Central memory CD4-positive, alpha-beta T cell (primary cell): ENCODE measurements at places on chromosomes 7 and 10.

DNA sequence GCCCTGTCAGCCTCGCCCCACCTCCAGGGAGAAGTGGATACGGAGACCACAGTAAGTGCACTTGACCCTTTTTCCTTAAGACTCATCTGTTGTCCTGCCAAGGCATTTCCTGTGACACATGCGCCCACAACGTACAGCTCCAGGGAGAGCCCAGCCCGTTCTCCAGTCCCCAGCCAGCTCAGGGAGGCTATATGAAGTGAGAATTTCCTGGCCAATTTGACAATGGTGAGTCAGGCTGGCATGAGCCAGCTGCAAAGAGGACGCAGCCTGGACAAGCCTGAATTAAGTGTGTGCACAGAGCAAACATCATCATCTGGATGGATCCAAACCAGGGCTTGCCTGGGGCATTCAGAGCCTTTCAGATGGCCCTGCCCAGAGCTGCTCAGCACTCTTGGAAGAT, 244.8 kb downstream of the KCNMA1 start:
- DNase-seq: no peak

DNA sequence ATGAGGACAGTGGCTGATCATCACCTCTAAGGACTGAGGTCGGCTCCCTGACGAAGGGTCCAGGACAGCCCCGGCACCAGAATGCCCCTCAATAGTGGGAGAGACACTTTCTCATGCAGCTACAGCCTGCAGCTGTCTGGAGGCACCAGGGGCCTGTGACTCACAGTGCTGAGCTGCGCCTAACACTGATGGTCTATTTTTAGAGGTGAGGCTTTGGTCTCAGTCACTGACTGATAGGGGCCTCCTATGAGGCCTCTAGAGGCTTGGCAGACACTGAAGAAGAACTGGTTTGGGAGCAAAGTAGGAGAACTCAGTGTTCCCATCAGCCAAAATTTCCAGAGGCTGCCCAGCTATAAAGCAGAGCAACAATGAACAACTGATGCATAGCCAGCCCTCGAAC, 130.1 kb downstream of the COBL start:
- DNase-seq: no peak

DNA sequence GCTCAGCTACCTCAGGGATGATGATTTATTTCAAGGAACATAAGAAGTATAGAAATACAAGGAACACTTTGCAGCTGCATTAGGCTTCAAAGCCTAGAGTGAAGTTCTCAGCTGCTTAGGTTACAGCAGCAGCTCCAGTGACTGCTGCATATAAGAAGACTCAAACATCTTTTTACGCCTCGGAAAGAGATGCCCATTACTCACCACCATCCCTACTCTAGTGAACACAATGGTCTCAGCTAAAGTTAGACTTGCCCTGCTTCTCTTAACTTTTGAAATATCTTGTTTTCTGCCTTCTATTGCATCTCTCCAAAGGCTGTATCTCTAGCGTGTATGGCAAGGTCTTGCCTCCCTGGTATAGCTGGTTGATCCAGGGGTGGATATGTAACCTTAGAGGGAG, 356.0 kb downstream of the PHF14 start:
- DNase-seq: no peak

- DNase-seq: no peak
Measured at GRCh38 chr7:122056977-122057376, 87.1 kb downstream of the AASS start.

GRCh38 chr7:132942701-132943100, 139.2 kb downstream of the CHCHD3 start:
- no peak for DNase-seq

DNA sequence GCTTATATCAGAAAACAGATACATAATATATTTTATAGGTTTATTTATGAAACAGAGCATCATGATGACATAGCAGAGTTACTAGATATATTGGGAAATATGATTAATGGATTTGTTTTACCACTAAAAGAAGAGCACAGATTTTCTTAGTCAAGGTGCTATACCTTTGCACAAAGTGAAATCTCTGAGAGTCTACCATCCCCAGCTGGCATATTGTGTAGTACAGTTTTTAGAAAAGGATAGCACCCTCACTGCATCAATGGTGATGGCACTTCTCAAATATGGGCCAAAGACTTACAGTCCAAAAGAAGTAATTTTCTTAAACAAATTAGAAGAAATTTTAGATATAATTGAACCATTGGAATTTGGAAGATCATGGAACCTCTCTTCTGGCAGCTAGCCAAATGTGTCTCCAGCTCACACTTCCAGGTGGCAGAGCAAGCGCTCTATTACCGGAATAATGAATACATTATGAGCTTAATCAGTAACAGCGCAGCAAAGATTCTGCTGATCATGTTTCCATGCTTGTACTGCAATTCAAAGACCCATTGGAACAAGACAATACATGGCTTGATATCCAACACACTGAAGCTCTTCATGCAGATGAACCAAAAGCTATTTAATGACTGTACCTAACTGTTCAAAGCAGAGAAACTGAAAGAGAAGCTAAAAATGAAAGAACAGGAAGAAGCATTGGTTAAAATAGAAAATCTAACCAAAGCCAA, 21.9 kb upstream of the CREB3L2 start:
- no peak for DNase-seq

GRCh38 chr7:108421720-108422331, 34.4 kb downstream of the NRCAM start:
- DNase-seq: no peak

DNA sequence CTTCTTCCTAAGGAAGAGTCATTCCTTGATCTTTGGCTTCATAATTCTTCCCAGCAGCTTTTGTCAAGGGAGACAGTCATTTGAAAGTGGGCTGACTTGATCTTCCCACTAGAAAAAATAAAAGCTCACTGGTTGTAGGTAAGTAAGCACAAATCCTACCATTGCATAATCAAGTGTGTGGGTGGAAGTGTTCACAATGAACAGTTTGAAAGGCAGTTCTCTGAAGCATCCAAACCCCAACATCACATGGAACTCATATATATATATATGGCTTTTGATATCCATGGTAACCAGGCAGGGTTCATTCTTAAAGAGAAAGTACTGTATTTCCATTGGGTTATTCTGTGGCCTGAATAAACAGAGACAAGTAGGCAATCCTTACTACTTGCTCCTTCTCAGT, 51.6 kb downstream of the ARMH3 start:
- DNase-seq: no peak

DNA sequence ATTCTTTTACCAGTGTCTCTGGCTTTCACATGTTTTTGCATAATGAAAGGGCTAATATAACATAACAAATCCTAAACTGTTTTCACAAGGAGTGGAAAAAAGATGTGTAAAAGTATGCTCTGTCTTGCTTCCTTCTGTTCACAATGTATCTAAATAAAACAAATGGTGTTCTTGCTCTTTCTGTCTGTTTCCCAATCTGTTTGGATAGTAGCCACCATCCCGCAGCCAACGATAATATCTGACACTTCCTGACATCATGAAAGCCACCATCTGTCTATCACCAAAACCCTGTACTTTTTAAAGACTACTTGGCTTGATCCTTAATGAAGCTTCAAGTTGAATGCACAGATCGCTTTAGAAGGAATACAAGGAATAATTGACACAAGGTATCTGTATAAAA, 246.2 kb downstream of the ETV1 start:
- no peak for DNase-seq

DNA sequence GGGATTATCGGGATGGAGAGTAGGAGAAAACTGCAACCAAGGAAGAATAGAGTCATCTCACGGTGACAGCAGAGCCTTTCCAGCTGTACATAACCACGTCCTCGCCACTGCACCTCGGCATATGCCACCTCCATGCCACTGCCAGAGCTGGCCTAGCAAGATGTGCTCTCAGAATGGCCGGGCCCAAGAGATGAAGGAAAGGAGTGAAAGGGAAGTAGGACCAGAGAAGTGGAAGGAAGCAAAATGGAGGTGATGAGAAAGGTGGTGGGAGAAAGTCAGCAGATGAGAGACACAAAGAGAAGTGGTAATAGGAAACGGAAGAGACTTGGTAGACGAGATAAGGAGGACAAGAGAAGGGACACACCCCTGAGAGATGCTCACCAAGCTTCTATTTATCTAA, 8.0 kb upstream of the CALU start:
- DNase-seq: no peak

DNA sequence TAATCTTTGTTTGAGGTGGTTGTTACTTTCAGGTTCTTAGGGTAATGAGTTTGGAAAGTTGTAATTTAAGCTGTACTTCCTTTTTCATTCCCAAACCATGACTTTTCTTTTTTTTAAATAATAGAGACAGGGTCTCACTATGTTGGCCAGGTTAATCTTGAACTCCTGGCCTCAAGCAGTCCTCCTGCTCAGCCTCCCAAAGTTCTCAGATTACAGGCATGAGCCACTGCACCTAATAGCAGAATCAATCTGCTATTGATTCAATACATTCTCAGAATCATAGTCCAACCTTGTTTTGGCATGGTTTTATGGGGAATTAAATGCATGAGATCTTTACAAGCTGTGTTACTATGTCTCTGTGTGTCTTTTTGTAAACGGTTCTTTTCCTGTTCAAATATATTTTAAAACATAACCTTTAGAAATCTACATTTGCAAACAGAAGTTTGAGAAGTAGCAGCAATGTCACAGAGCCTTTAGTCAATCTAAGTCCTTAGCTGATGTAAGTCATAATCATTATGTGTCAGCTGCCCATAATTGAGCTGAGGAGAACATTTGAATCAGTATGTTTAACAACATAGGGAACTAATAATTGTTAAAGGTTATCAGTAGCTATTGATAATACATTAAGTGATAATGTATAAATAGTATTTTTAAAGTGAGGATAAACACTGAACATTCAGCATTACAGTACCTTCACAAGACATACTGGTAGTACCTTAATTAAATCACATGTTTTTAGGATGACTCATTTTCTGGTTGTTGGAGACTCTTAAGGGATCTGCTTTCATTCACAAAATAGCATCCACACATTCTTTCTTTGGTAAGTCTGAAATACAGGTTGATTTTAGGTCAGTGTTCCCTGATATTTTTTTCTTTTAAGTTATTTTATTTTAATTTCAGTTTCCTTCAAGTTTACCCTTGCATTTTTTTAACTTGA, 8.8 kb downstream of the INPP5F start:
- DNase-seq: no peak

GRCh38 chr7:114100810-114101209, 182.0 kb upstream of the PPP1R3A start:
- no peak for DNase-seq

GRCh38 chr7:139909379-139910050, 80.5 kb downstream of the TBXAS1 start:
- DNase-seq: no peak

- no peak for DNase-seq
Measured at GRCh38 chr7:30365621-30366020, 81.2 kb downstream of the ZNRF2 start.

- DNase-seq: no peak
Measured at GRCh38 chr10:101995451-101996063, 60.4 kb downstream of the ARMH3 start.

GRCh38 chr10:61629576-61629975, 33.2 kb upstream of the CABCOCO1 start:
- no peak for DNase-seq

- DNase-seq: no peak
Measured at GRCh38 chr7:81482600-81483186, 287.2 kb downstream of the HGF start.

DNA sequence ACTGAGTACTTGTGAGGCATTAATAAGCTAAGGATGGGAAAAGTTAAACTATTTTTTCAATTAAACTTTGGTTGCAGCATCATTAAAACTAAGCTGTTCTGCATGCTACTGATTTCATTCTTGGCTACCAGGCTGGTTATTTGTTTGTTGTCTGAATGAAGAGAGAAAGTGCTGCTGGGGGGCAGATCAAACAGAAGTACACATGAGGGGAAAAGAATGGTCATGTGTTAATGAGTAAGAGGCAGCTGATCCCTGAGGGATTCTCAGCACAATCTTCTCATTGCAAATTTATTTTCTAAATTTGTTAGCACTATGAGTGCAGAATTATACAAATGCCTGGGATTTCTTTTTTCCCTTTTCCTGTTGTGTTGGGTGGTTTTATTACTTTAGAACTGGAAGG, 213.2 kb upstream of the HPS1 start:
- DNase-seq: no peak

GRCh38 chr10:74255888-74256357, 104.9 kb downstream of the ADK start:
- DNase-seq: no peak

DNA sequence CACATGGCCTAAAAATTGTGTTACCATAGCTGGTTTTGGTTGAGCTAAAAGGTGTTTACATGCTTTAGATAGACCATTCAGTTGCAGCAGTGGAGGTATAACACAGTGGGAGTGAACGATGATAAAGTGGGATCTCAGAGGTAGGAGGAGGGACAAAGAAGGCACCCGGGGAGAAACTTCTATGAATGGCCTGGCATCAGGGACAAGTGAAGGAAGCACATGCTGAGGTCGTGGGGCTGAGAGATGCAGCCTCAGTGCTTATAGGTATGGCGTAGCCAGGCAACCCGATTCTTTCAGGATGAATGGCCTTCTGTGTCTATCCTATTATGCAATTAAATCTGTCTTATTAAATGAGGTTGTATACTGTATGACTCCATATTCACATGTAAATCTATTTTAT, 3.9 kb upstream of the CDK6 start:
- no peak for DNase-seq
